CD4-positive, alpha-beta T cell (primary cell): ENCODE measurements at places on chromosomes 7 and 10. TPM values are rescaled to one million over a fixed set of nuclear protein-coding genes. Genes with fewer than 3 reads are reported as not detected.

DNA sequence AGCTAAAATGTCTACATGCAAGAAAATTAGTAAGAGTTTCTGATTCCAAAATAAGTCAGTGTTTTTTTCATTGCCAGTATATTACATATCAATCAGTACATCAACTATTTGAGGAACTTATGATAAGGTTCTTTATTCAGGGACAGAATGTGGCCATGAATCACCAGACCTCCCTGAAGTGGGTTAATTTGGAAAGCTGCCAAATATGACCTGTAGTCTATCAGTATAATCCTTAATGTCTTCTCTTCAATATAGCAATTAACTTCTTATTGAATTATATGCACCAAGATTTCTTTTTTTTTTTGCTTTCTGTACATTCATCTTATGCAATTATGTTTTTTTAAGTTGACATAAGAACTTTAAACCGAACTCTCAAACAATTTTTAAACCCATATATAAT, 714.5 kb upstream of the POT1 start:
- DNase-seq, result no peak

- no peak for DNase-seq
Observed at GRCh38 chr10:17472481-17473227, 18.3 kb upstream of the ST8SIA6 start.

GRCh38 chr7:21942955-21943354, 2.7 kb downstream of the CDCA7L start:
- DNase-seq, result no peak

- no peak for DNase-seq
Observed at GRCh38 chr10:7625836-7626235, 40.9 kb downstream of the ITIH5 start.

ZNF804B gene
- not detected for total RNA-seq
